ENCODE measurements at places on chromosomes 1 and 21.

GRCh38 chr1:219128957-219129356, 44.7 kb upstream of the LYPLAL1 start:
- DNase-seq = no peak

GRCh38 chr21:39003982-39004633, 179.1 kb downstream of the PSMG1 start:
- DNase-seq = peak; percentile 71

GRCh38 chr1:82377201-82377884, 576.6 kb downstream of the ADGRL2 start:
- DNase-seq = no peak

GRCh38 chr1:170624146-170624545, 39.8 kb upstream of the PRRX1 start:
- no peak for DNase-seq

DNA sequence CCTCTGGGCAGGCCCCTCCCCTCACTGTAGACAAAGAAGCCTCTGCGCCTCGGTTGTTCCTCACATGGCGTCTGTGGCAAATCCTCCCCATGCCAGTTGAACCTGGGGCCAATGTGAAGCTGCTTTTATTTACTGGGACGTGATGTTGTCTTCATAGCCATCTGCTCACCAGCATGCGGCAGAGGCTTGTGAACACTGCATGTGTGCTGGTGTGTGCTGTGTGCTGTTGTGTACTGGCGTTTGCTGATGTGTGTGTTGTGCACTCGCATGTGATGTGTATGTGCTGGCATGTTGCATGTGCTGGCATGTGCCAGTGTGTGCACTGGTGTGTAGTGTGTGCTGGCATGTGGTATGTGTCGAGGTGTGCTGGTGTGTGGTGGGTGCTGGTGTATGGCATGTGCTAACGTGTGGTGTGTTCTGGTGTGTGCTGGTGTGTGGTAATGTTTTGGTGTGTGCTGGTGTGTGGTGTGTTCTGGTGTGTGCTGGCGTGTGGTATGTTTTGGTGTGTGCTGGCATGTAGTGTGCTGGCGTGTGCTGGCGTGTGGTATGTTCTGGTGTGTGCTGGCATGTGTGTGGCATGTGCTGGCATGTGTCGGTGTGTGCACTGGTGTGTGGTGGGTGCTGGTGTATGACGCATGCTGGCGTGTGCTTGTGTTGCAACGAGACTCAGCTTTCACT, 37.2 kb upstream of the TRAPPC10 start:
- DNase-seq = no peak

All from CMK (cell line).